ENCODE measurements at places on chromosomes 3 and 15.

- DNase-seq, result no peak
Measured at GRCh38 chr3:14577897-14578296, 37.8 kb upstream of the GRIP2 start.

DNA sequence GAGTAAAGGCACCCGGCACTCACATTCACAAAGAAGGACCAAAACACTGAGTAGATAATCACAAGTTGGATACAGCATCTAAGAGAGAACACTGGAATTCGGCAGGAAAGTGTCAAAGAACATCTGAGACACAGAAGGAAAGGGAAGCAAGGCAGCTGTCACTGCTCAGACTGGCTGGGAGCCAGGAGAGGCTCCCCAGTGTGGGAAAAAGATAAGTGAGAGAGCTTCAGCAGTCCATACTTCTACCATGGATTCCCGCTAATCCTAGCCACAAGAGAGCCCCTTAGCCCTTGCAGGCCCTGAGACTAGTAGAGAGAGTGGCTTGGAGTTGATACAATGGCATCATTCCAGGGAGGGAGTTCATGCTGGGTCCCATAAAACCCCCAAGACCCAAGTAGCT, 36.7 kb upstream of the CP start:
- DNase-seq, result no peak

- DNase-seq, result no peak
Measured at GRCh38 chr15:29403772-29404171, 134.2 kb upstream of the NSMCE3 start.

DNA sequence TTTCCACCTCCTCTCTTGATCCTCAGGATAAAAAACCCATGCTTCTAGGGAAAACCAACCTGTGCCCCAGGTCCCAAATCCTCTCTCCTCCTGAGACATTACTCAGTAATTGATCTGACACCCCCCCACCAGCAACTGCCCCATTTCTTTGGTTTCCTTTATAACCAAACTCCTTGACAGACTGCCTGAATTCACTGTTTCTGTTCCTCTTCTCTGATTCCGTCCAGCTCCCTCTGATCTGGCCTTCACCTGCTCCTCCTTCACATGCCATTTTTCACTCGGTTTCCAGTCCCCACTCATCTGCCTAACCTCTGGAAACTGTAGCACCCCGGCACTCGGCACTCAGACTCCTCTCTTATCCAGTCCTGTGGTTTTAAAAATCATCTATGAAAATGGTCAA, 2.1 kb downstream of the CCDC51 start:
- no peak for DNase-seq

DNA sequence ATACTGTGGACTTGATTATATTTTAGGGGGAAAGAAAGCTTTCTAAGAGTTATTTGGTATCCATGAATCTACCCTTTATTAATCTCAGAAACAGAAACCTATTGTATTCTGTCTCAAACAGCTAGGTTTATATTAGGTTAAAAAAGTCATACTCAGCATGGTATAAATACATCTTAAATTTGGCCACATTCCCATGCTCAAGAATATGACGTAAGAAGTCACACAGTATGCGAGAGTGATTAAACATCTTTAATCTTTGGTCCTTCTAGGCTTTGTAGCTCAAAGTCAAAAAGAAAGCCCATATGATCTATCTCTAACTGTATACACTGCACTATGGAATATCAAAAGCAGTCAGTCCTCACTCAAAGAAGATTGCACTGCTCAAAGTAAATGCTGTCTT, 131.4 kb downstream of the EPHA3 start:
- no peak for DNase-seq
